NCI-H2029 treated with DMSO at 0.1 percent for 48 hours (cell line): ENCODE measurements at places on chromosomes 13 and 19.

- no peak for DNase-seq
Measured at GRCh38 chr19:53659292-53659691, 27.5 kb downstream of the DPRX start.

- no peak for DNase-seq
Measured at GRCh38 chr19:3499738-3500428, 591 bp downstream of the DOHH start.

GRCh38 chr19:22634450-22634827 is 315 bp downstream of the ZNF492 start:
- no peak for DNase-seq

GRCh38 chr13:75010941-75011340 is 471.0 kb downstream of the TBC1D4 start:
- DNase-seq, result no peak

DNA sequence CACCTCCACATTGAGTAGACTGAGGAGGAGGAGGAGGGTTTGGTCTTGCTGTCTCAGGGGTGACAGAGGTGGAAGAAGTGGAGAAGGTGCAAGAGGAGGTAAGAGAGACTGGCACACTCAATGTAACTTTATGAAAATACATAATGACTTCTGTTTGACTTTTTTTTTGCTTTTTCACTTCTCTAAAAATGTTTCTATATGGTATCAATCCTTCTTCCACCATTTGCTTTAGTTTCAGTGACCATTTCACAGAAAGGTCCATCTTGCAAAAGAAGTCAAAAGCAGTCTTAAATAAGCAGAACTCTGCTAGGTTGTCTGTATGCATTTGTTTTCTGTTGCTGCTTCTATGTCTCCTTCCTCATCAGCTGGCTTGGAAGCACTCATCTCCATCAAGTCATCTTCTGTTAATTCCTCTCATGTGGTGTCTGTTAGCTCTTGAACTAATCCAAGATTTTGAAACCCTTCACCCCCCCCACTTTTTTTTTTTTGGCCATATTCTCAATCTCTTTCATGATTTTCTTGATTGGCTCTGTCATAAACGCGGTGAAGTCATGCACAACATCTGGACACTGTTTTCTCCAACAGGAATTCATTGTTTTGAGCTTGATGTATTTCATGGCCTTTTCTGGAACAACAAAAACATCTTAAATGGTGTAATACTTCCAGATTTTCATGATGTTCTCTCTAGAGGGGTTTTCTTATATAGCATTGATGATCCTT is 80.8 kb downstream of the KL start:
- no peak for DNase-seq

GRCh38 chr19:40134866-40135265 is 44.1 kb upstream of the ZNF780A start:
- DNase-seq, result no peak

DNA sequence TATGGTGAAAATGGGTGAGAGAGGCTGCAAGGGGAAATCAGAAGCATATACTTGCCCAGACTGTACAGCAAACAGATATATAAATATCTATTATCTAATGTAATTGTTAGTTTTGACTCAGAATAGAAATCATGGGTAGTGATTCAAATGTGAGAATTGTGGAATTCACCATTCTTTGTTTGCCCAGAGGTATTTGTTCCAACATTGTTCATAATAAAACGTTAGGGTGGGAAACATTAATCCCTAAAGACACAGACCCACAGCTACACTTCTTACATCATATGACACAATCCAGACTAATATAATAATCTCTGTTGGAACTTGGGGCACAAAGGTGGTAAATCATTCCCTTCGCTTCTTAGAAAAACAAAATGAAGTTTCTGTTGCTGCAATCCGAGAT is 646.5 kb upstream of the SLITRK6 start:
- DNase-seq, result no peak

DNA sequence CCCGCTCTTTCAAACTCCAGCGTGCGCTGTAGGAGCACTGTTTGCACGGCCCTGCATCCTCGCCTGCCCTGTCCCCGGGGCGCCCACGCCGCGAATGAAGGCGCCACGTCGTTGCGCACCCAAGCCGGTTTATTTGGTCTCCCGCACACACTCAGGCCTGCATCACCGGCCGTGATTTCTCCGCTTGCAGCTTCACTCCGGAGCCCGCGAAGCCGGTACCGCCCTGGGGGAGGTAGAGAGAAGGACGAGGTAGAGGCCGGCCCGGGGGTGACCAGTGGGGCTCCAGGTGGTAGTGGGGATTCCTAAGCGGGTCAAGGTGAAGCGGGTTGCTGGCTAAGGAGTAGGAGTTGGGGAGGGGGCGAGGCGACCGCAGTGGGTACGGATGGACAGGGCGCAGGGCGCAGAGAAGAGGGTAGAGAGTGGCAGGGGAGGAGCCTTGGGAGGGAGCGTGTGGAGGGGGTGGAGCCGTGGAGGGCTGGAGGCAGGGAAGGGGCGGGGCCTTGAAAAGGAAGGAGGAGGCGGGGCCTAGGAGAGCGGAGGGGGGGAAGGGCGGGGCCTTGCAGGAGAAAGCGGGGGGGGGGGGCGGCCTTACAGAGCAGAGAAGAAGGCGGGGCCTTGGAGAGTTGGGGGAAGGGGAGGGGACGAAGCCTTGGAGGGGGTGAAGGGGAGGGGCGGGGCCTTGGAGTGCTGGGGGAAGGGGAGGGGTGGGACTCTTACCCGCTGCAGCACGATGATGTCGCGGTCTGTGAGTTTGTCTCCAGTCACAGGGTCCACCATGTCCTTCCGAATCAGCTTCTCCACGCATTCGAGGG is 24.6 kb downstream of the NOSIP start:
- DNase-seq, result no peak

- DNase-seq, result peak; percentile 6
Measured at GRCh38 chr19:17915940-17916593, 16.7 kb upstream of the CCDC124 start.

GRCh38 chr13:95783747-95784146 is 106.8 kb downstream of the DNAJC3 start:
- DNase-seq, result no peak
